HuH-7 (cell line): ENCODE measurements at places on chromosomes 4 and X.

DNA sequence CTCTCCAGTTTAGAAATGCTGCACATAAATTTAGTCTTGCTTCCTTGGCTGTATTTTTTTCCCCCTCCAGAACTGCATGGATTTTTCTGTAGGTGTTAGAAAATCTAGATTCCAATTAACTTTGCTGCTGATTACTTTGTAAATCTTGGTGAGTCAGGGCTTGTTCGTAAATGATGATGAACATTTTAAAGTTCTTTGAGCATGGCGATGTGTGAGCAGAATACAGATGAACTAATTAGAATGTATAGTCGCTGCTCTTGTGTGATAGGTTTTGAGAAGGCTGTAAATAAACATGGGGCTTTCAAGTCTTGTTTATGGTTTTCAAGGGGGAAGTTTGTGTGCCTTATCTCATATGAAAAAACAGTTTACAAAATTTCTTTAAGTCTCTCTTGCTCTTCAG lies 23.3 kb downstream of the LIMCH1 start:
- no peak for DNase-seq

DNA sequence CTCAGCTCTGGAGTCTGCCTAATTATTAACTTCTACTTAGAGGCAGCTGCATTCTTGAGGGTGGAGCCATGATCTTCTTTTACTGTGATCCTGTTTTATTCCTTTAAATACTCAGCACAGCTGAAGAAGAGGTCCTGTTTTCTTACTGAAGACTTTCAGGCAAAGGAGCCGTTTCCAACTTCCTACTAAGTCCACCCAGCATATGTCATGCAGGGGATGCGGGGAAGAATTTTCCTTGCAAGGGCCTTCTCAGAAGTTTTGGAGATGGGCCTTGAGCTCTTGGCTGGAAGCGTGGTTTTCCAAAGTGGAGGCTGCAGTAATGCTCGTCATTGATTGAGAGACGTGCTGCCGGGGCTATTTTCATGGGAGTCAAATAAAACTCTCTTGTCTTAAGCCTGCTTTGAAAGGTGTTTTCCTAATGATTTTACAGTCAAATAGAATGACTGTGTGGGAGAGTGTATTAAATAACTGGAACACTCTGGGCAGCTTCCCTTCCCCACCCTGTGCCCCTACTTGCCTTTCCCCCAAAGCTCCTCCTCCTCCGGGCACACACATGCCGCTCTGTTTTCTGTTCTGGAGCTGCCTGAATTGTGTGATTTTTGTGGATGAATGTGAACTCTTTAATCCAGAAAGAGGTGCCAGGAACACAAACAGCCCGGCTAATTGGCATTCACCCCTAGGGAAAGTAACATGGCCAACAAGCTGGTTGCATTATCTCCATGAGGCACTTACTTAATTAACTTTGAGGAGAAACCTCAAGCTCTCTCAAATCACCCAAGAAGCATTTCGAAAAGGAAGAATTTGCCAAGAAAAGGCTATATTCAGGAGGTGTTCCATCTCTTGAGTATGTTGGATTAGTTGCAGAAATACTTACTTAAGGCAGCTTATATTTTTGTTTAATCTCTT lies 28.1 kb downstream of the FGF2 start:
- DNase-seq = no peak

DNA sequence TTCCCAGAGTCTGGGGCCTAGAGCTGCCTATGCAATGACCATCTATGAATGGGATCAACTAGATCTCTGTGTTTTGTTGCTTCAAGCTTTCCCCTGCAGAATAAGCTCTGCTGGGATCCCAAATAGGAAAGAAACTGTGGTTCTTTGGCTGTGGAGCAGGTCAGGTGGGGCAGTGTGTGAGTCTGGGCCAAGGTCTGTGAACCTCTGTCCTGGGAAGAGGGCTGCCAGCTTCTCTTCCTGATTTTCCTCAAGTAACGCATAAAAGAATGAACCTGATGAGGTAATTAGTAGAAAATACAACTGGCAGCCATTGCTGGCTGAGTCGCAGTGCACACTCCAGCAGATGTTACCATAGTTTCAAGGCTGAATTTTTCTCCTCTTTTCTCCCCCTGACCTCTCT lies 4.6 kb upstream of the PIN4 start:
- no peak for DNase-seq

DNA sequence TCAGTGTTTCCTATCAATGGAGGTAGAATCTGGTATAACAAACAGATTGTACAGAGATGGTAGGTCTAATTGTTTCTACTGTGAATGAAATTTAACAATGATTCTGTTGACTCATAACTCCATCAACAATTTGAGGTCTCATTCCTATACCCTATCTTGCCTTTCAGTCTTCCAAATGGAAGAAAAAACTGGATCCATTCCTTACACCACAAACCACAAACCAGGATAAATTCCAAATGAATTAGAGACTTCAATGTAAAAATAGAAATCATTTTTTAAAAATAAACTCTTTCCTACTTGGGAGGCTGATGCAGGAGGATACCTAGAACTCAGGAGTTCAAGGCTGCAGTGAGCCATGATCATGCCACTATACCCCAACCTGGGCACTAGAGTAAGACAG lies 114.4 kb upstream of the WDR44 start:
- DNase-seq = no peak

- no peak for DNase-seq
Measured at GRCh38 chr4:25860586-25861279, 2.1 kb downstream of the SEL1L3 start.

GRCh38 chrX:151922692-151923091 lies 10.0 kb downstream of the MAGEA4 start:
- DNase-seq = no peak

- DNase-seq = no peak
Measured at GRCh38 chr4:164595751-164596150, 158.2 kb upstream of the SMIM31 start.

GRCh38 chr4:1516261-1516660 lies 110.0 kb upstream of the NKX1-1 start:
- no peak for DNase-seq

DNA sequence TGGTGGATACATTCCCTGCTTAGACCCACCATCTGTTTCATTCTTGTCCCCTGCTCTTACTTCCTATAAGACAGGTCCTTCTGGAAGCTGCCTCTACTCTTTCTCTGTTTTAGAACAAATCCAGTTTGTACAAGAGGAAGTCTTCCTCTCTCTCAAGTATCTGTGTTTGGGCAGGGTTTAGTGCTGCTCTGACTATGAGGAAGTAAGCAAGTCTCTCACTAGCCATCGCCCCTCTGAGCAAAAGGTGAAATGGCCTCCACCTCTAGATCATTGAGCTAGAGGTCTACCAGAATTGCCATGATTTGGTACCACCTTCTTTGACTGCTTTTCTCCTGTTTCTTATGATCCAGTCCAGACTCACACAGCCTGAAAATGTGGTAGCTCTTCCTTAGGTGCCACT lies 8.4 kb downstream of the BTK start:
- DNase-seq = no peak

DNA sequence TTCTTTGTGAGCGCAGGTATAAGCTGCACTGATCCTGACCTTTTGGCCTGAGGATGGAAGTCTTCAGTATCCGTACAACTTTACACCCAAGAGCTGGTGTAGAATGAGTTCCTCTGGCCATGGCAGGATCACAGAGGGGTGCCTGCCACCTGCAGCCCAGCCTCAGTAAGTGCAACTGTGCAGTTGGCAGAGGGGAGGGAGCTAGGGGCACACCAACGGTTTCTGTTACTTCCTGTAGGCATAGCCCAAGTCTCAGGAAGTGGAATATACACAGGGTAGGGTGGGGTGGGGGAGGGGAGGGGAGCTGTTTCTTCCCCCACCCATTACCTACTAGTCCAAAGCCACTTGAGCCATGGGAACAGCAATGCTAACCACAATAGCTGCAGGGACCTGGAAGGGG lies 85.4 kb upstream of the GBA3 start:
- peak; percentile 64 for DNase-seq

- DNase-seq = no peak
Measured at GRCh38 chrX:33336783-33337182, 125.4 kb upstream of the DMD start.

DNA sequence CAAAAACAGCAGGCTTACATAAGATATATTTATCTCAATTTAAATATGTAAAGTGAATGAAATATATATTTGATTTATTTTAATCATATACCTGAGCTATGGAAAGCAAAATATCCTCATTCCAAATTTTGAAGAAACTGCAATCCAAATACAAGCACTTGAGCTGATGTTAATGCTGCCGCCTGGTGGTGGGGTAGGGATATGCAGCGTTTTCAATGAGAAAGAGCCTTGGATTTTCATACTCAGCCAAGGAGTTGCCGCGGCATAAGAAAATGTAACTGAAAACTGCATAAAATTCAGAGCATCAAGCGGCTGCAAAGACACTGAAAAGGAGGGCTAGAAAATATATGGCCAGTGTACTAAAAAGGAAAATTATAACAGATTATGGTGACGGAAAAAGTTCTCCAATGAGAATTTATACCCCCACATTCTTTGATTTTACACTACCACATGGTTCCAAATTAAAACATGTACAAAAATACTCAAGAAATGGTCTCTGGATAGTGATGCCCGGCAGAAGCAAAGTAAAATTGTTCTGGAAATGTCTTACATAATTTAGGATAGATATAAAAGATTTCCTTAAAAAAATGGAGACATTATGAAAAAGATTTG lies 660.3 kb upstream of the PITX2 start:
- DNase-seq = peak; percentile 10

- DNase-seq = no peak
Measured at GRCh38 chr4:3723232-3723642, 42.9 kb upstream of the ADRA2C start.

GRCh38 chr4:43244688-43245382 lies 352.3 kb downstream of the GRXCR1 start:
- no peak for DNase-seq

DNA sequence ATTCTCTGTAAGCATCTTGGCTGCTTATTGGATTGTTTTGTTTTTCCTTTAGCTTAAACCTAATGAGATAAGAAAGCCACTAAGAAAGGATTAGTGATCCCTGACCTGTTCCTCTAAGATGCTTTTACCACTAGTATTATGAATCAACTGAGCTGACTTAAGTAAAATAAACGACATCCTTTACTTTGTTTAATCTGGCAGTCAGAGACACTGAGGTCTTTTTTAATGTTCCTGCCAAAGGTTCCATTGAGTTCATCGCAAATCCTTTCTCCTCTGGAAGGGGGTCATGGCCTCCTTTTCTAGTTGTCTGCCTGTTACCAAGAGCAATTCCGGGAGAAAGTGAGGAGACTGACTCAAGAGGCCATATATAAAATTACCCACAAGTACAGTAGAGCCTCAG lies 1038.3 kb upstream of the SLIT2 start:
- DNase-seq = no peak
